ENCODE measurements at places on chromosomes 13 and 19.

- peak; percentile 61 for DNase-seq
Observed at GRCh38 chr19:55647732-55648584, at the start of gene CCDC106. Gene CCDC106 (plus strand): TSS chr19:55648212. CDS start chr19:55649047, 835 bp downstream.

GRCh38 chr19:41671486-41671885 is 16.6 kb downstream of the CEACAM7 start:
- no peak for DNase-seq

DNA sequence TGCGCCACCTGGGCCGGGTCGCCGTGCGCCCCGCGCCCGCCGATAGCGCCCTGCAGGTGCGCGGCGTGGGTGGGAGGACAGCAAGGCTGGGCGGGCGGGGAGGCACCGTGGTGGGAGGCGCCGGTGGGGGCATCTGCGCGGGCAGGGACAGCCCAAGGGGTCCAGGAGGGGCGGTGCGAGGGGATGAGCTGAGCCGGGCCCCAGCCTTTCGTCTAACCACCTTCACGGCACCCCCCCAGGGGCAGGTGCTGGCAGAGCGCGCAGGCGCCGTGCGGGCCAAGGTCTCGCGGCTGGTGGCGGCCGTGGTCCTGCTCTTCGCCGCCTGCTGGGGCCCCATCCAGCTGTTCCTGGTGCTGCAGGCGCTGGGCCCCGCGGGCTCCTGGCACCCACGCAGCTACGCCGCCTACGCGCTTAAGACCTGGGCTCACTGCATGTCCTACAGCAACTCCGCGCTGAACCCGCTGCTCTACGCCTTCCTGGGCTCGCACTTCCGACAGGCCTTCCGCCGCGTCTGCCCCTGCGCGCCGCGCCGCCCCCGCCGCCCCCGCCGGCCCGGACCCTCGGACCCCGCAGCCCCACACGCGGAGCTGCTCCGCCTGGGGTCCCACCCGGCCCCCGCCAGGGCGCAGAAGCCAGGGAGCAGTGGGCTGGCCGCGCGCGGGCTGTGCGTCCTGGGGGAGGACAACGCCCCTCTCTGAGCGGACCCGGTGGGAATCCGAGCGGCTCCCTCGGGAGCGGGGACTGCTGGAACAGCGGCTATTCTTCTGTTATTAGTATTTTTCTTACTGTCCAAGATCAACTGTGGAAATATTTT is 3.1 kb downstream of the KISS1R start:
- DNase-seq = peak; percentile 46

GRCh38 chr19:13252569-13253335 is 102.5 kb downstream of the IER2 start:
- DNase-seq = no peak

All from suppressor macrophage treated with lipopolysaccharide for 1 hour (primary cell).